ENCODE measurements at places on chromosomes 6 and 20. TPM values are rescaled to one million over a fixed set of nuclear protein-coding genes. Genes with fewer than 3 reads are reported as not detected.

Gene TMC2
- not detected for total RNA-seq

Gene ADGRG6
- not detected for total RNA-seq

Gene CLPSL2
- total RNA-seq, result not detected

Gene SLC35F1
- total RNA-seq, result not detected

Gene FNDC11
- 0.30 TPM for total RNA-seq

Gene HLA-DPB1
- 89.8 TPM for total RNA-seq

Gene BPIFB2
- not detected for total RNA-seq

Gene ENPP3
- total RNA-seq, result 0.38 TPM

Gene SLC22A7
- total RNA-seq, result not detected

Gene DYNLT2
- total RNA-seq, result 2.2 TPM

Gene GSTA1
- not detected for total RNA-seq

DNA sequence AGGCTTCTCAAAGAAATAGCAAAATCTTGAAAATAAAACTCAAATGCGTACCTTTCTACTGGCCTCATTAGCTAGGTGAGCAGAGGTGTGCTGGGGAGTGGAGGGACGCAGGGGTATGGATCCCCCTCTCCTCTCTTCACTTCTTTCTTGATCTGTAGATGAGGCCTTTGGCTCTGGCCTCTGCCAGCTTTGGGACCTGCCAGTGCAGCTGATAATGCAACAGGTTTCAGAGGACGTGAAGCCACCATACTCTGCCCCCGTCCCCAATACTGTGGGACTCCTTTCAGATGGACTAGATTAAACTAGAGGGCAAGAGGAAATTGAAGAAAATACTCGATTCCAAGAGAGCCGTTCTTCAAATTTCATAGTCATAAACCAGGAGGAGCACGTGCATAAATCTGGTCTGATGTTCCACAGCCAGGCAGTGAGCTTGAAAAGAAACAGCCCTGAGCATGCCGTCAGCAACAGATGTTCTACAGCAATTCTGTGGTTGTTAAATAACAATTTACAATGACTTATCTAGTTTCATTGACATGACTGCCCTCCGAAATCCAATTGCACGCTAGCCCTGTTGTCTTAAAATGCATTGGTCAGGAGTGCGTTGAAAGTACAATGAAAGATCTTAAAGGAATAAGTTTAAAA is 245.3 kb upstream of the FOXQ1 start:
- no peak overlapping the region for H3K27ac ChIP-seq
- H3K27me3 ChIP-seq, result peaks cover 14% of the 10 kb centered on the region
- no peak overlapping the region for H3K4me3 ChIP-seq
- H3K36me3 ChIP-seq, result no peaks in the 10 kb centered on the region
- no peaks in the 10 kb centered on the region for H3K4me1 ChIP-seq
- DNase-seq, result no peak

DNA sequence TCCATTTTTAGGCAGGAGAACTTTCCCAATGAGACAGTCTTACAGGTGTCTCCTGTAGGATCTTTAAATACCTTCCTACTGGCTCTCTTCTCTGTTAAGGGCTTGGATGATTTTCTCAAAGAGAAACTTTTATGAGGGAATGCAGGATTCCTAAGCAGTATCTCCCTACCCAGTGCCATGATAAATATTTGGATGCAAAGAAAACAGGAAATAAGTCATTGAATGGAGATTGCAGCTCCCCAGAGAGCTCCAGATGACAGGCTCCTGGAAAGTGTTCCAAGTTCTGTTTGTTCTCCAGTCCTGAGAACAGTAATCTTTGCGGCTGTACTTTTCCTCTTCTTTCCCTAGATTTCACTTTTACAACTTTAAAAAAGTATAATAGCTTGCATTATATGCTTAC is 2.4 kb upstream of the SCGN start:
- H3K4me3 ChIP-seq, result no peak overlapping the region
- no peak for DNase-seq
- H3K36me3 ChIP-seq, result no peaks in the 10 kb centered on the region
- H3K4me1 ChIP-seq, result no peaks in the 10 kb centered on the region
- no peak overlapping the region for H3K27ac ChIP-seq

- H3K27ac ChIP-seq, result no peak overlapping the region
- DNase-seq, result no peak
- H3K4me1 ChIP-seq, result no peaks in the 10 kb centered on the region
Measured at GRCh38 chr6:7100753-7101081, 7.0 kb upstream of the RREB1 start.

GRCh38 chr6:36650848-36651478 is 27.6 kb upstream of the CDKN1A start:
- no peak for DNase-seq
- H3K27me3 ChIP-seq, result peaks cover 46% of the 10 kb centered on the region
- no peak overlapping the region for H3K27ac ChIP-seq
- H3K36me3 ChIP-seq, result no peaks in the 10 kb centered on the region

- no peaks in the 10 kb centered on the region for H3K27me3 ChIP-seq
- H3K27ac ChIP-seq, result no peak overlapping the region
- no peak overlapping the region for H3K4me3 ChIP-seq
Measured at GRCh38 chr6:61989616-61990015, 296.4 kb downstream of the KHDRBS2 start.

GRCh38 chr6:52389626-52390360 is 27.8 kb downstream of the PAQR8 start:
- peak overlapping the region; percentile 92 for H3K27ac ChIP-seq
- H3K36me3 ChIP-seq, result peaks cover 14% of the 10 kb centered on the region
- peaks cover 67% of the 10 kb centered on the region for H3K4me1 ChIP-seq
- peak; percentile 61 for DNase-seq
- H3K4me3 ChIP-seq, result peak overlapping the region; percentile 44
- H3K27me3 ChIP-seq, result no peaks in the 10 kb centered on the region

DNA sequence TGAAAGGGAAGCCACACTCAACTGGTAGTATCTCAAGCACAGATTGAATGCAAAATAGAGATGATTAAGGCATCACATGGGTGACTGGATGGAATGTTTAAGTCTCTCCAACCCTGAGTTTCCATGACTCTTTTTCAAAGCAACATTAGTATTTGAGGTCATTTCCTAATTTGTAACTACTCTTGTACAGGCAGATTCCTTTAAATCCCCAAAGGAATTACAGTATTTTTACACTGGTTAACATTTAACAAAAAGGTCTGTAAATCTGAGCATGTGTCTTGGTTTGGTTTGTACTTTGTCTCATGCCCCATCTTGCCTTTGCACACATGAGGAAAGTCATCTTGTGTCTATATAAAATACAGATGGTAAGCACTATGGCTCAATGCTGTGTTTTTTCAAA is 15.1 kb downstream of the RMND1 start:
- peaks cover 33% of the 10 kb centered on the region for H3K36me3 ChIP-seq
- H3K27ac ChIP-seq, result no peak overlapping the region
- no peak overlapping the region for H3K4me3 ChIP-seq
- DNase-seq, result no peak
- H3K27me3 ChIP-seq, result no peaks in the 10 kb centered on the region
- H3K4me1 ChIP-seq, result peaks cover 11% of the 10 kb centered on the region

- DNase-seq, result peak; percentile 47
- H3K4me1 ChIP-seq, result peaks cover 53% of the 10 kb centered on the region
- peak overlapping the region; percentile 96 for H3K27ac ChIP-seq
Measured at GRCh38 chr6:29943053-29943966, 978 bp downstream of the HLA-A start.

GRCh38 chr6:44202972-44203750 is 13.6 kb upstream of the MYMX start:
- H3K4me1 ChIP-seq, result no peaks in the 10 kb centered on the region
- H3K4me3 ChIP-seq, result no peak overlapping the region
- H3K27me3 ChIP-seq, result peaks cover 1% of the 10 kb centered on the region
- H3K27ac ChIP-seq, result no peak overlapping the region
- H3K36me3 ChIP-seq, result no peaks in the 10 kb centered on the region

DNA sequence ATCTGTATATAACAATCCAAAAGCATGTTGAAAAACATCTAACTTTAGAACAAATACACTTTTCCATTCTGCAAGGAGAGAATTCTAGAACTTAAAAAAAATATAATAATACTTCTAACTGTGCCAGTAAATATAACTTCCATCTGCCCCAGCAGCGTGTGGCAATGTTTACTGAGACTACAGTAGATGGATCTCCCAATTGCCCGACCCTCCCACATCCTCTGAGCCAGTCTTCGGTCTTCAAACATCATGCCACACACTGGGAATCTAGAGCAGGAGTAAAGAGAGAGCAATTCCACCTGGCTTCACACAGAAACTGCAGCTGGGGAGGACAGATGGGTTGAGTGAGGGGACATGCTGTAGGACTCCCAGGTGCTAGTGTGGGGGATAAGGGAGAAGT is 121.3 kb upstream of the NHSL1 start:
- no peaks in the 10 kb centered on the region for H3K4me1 ChIP-seq
- peaks cover 2% of the 10 kb centered on the region for H3K27me3 ChIP-seq
- H3K4me3 ChIP-seq, result no peak overlapping the region
- H3K27ac ChIP-seq, result no peak overlapping the region

DNA sequence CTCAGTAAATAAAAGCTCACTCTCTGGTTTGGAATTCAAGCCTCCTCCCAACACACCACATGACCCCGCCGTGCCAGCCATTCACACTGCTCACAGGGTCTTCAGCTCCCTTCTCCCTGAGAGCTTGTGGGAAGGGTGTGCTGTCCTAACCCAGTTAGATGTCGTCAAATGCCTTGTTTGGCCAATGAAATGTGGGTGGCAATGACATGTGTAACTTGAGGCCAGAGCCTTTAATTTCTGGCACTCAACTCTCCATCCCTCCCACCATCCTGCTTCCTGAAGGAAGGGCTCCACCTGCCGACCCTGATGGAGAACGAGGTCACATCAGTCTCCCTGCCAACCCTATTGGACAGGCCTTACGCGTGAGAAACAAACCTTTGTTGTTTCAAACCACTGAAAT is 224.5 kb upstream of the AGPAT4 start:
- no peak overlapping the region for H3K27ac ChIP-seq
- no peak overlapping the region for H3K4me3 ChIP-seq
- H3K36me3 ChIP-seq, result no peaks in the 10 kb centered on the region
- H3K27me3 ChIP-seq, result no peaks in the 10 kb centered on the region
- DNase-seq, result no peak
- no peaks in the 10 kb centered on the region for H3K4me1 ChIP-seq

- no peaks in the 10 kb centered on the region for H3K27me3 ChIP-seq
- DNase-seq, result no peak
- H3K36me3 ChIP-seq, result peaks cover 86% of the 10 kb centered on the region
- H3K4me1 ChIP-seq, result peaks cover 47% of the 10 kb centered on the region
Measured at GRCh38 chr20:58901488-58902402, 49.2 kb downstream of the GNAS start.

GRCh38 chr20:45325371-45325770 is 17.3 kb upstream of the MATN4 start:
- H3K27ac ChIP-seq, result no peak overlapping the region
- no peaks in the 10 kb centered on the region for H3K27me3 ChIP-seq
- DNase-seq, result no peak
- H3K4me1 ChIP-seq, result peaks cover 12% of the 10 kb centered on the region
- H3K4me3 ChIP-seq, result no peak overlapping the region

DNA sequence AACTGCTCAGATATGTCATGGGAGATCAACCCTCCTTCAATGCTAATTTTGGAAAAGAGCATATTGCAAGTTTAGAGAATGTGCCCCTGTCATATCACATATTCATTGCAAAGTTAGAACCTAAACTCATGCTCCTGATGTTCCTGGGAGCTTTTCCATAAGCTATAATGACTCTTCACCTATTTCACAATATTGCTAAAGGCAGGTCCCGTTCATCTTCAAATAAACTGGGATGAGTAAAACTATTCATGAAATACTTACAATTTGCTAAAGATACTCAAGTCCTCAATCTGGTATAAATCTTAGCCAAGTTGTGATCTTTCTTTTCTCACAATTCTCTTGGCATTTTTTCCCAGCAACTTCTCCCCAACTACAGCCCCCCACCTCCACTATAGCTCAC is 121.7 kb upstream of the TNFAIP3 start:
- no peak for DNase-seq
- peaks cover 10% of the 10 kb centered on the region for H3K4me1 ChIP-seq
- H3K27me3 ChIP-seq, result peaks cover 2% of the 10 kb centered on the region
- H3K36me3 ChIP-seq, result no peaks in the 10 kb centered on the region
- H3K4me3 ChIP-seq, result no peak overlapping the region

DNA sequence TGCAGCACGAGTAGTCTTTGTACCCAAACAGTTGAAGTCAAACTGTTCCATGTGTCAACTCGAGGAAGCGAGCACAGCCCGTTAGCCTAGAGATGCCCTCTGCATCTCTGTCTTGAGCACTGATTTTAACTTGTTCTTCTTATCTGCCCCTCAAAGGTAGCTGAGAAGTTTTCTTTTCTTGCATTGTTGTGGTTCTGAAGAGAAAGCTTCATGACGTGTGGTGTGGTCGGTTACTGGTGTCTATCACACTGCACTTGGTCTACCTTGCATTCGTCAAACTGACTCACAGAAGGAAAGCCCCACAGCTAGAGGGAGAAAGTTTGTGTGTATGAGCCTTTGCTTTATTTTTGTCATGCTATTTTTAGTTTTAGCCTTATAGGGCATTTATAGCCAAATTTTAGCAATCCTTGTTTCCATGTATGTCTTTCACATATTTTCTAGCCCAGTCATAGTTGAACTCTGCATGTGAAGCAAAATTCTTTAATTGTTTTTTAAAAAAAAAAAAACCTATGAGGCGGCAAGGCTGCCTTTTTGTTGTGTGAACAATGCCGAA is 115.1 kb downstream of the JAG1 start:
- H3K4me3 ChIP-seq, result no peak overlapping the region
- H3K27me3 ChIP-seq, result peaks cover 3% of the 10 kb centered on the region
- peaks cover 23% of the 10 kb centered on the region for H3K4me1 ChIP-seq
- peaks cover 11% of the 10 kb centered on the region for H3K36me3 ChIP-seq
- DNase-seq, result peak; percentile 52

DNA sequence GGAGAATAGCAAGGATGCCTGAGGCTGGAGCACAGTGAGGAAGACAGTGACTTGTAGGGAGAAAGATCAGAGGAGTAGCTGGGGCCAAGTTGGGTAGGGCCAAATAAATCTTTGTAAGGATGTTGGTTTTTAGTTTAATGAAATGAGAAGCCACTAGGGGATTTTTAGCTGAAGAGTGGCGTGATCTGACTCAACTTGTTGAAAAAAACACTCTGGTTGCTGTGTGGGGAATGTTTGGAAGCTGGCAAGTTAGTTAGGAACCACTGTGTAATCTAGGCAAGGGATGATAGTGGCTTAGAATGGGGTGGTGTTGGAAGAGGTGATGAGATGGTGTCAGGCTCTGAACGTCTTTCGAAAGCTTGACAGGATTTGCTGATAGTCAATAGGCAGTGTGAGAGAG is 176.1 kb upstream of the HDDC2 start:
- H3K27ac ChIP-seq, result no peak overlapping the region
- H3K36me3 ChIP-seq, result no peaks in the 10 kb centered on the region
- DNase-seq, result no peak
- no peak overlapping the region for H3K4me3 ChIP-seq
- peaks cover 4% of the 10 kb centered on the region for H3K27me3 ChIP-seq
- H3K4me1 ChIP-seq, result no peaks in the 10 kb centered on the region

DNA sequence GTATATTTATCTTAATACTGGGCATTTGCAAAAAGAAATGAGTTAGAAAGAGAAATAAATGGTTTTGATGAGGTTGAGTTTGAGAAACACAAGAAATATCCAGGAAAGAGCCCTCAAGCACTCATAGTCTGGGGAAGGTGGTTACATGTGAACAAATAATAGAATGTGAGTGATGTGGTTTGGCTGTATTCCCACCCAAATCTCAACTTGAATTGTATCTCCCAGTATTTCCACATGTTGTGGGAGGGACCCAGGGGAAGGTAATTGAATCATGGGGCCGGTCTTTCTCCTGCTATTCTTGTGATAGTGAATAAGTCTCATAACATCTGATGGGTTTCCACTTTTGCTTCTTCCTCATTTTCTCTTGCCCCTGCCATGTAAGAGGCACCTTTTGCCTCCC is 334.1 kb downstream of the COL12A1 start:
- H3K27ac ChIP-seq, result no peak overlapping the region
- H3K36me3 ChIP-seq, result no peaks in the 10 kb centered on the region
- DNase-seq, result no peak
